Stimulated activated CD8-positive, alpha-beta memory T cell treated with anti-CD3 and anti-CD28 coated beads, Interleukin-7, amount 100 ng/mL, for 4 hours (primary cell): ENCODE measurements at places on chromosomes 6 and 20.

DNA sequence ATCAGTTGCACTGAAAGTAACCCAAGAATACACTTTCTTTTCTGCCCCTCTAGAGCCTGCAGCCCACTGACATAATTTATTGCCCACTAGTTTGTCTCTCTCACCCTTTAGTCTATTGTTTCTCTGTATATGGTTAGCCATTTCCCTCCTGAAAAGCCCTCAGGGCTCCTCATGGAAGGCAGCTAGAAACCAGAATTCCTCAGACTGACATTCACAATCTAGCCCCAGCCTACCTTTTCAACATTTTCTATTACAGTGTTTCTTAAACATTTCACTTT lies 21.4 kb upstream of the PAQR8 start:
- no peak for DNase-seq

- no peak for DNase-seq
Observed at GRCh38 chr20:37408302-37409193, 62.6 kb downstream of the SRC start.

- DNase-seq: no peak
Observed at GRCh38 chr6:158751224-158751623, 67.9 kb downstream of the EZR start.

DNA sequence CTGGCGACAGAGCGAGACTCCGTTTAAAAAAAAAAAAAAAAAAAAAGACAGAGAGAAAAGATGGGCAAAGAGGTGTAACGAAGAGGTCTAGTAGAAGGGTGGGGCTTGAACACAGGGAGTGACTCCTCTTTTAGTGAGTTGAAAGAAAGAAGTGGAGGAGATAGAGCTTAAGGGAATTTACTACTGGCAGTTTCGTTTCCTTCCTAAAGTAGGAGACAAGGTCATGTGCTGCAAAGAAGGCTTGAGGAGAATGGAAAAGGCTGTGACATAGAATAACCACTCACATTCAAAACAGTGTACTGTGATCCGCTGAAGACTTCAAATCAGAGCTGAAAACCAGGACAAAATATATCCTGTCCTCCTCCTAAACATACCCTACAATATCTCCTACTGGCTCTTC lies 63.8 kb upstream of the EIF2S2 start:
- DNase-seq: no peak

GRCh38 chr6:40695750-40696415 lies 108.7 kb upstream of the LRFN2 start:
- DNase-seq: no peak

DNA sequence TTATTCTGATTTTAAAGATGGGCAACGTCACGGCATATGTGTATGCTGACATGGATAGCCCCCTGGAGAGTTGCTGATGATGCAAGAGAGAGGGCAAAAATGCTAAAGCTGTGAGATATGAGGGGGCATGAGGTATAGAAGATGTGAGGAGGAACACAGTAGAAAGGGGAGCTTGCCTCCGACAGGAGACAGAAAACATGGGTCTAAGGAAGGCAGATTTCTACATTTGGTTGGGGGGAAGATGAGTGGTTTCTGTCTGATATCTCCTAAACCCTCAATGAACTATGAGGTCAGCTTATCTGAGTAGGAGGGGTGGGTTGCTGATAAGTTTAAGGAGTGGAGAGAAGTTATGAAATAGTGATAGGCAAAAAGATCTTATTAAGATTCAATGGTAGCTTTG lies 6.0 kb downstream of the RNF24 start:
- no peak for DNase-seq

GRCh38 chr6:166228425-166228824 lies 60.8 kb upstream of the TBXT start:
- DNase-seq: no peak

- no peak for DNase-seq
Observed at GRCh38 chr6:36701401-36701991, 3.9 kb downstream of the RAB44 start.

GRCh38 chr6:156423075-156423474 lies 354.1 kb upstream of the ARID1B start:
- no peak for DNase-seq

- no peak for DNase-seq
Observed at GRCh38 chr6:164453835-164454234, 855.6 kb downstream of the C6orf118 start.

GRCh38 chr6:43096451-43097097 lies 20.5 kb downstream of the PTK7 start:
- DNase-seq: no peak

DNA sequence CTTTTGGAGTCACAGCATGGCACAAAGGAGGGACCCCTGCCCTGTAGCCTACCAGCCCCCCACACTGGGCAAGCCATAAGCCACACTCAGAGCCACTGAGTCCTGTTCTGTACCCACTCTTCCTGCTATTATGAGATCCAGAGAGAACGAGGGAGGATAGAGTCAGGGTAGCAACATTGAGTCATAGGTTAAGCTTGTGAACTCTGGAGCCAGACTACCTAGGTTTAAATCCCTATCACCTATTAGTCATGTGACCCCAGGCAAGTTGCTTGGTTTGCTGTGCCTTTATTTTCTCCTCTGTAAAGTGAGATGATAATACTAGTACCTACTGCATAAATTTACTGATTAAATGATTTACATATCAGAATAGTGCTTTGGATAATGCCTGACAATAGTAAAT lies 540 bp downstream of the CNBD2 start:
- no peak for DNase-seq
